Activated CD4-positive, alpha-beta T cell treated with anti-CD3 and anti-CD28 coated beads, Interleukin-2, amount 50 U/mL, for 4 hours (primary cell): ENCODE measurements at places on chromosomes 4 and X.

GRCh38 chrX:41275661-41276609, 58.0 kb upstream of the DDX3X start:
- DNase-seq, result peak; percentile 43

DNA sequence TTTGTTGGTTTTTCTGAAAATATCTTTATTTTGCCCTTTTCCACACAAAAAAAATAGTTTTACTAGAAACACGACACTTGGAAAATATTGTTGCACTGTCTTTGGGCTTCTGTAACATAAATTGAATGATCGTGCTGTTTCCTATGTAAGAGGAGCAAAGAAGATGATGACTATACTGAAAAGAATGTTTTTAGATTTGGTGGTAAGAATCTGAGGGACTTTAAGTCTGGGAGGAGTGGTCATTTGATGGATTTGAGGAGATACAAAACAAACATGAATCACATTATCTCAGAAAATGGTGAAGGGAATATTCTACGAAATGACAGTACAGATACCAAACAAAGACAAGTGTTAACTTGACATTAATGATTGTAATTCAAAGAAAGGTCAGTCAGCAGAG, 328.8 kb downstream of the ADAM29 start:
- DNase-seq, result no peak

DNA sequence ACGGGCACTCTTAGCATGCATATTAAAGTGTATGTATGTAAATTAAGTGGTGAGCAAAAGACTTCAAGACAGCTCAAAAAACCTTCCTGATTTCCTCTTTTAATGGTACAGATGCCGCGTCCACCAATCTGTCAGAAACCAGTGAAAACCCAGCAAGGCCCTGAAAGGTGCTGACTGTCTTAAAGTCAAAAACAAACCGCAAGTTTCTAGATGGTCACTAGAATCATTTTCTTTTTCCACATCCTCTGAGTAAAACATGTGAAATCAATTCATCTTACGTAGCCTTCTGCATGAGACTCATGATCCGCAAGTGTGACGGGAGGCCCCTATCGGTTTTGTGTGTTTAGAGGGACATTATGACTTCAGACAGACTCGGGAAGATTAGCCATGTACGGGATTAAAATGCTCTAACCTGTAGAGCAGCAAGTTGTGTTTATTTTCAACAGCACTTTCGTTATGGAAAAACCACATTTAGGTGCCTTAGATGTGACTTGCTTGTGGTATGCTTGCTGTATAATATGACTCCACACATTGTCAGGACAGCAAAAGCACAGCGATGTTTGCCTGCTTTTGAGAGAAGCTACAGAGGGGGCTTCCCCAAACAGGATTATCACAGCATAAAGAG, 88.2 kb upstream of the STS start:
- no peak for DNase-seq

DNA sequence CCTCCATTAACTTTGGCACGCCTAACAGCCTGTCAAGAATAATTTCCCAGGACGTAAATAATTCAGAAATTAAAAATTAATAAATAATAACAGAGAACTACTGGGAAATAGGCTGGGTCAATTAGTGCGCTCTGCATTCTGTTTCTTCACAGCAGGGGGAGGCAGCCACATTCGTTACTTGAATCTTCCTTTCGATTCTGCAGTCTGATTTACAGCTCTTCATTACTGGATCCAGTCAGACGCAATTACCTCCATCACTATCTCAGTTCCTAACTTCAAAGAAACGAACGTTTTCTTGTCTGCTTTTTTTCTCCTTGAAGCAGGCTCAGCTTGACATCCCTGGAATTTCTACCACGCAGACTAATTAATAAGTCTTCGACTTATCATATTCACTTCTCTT, 9.0 kb upstream of the RPL34 start:
- no peak for DNase-seq

GRCh38 chrX:119687661-119688413, 5.1 kb downstream of the SEPTIN6 start:
- DNase-seq, result no peak
